Stimulated activated CD8-positive, alpha-beta memory T cell treated with anti-CD3 and anti-CD28 coated beads, Interleukin-4, amount 100 ng/mL, for 4 hours (primary cell): ENCODE measurements at places on chromosomes 5 and 9.

DNA sequence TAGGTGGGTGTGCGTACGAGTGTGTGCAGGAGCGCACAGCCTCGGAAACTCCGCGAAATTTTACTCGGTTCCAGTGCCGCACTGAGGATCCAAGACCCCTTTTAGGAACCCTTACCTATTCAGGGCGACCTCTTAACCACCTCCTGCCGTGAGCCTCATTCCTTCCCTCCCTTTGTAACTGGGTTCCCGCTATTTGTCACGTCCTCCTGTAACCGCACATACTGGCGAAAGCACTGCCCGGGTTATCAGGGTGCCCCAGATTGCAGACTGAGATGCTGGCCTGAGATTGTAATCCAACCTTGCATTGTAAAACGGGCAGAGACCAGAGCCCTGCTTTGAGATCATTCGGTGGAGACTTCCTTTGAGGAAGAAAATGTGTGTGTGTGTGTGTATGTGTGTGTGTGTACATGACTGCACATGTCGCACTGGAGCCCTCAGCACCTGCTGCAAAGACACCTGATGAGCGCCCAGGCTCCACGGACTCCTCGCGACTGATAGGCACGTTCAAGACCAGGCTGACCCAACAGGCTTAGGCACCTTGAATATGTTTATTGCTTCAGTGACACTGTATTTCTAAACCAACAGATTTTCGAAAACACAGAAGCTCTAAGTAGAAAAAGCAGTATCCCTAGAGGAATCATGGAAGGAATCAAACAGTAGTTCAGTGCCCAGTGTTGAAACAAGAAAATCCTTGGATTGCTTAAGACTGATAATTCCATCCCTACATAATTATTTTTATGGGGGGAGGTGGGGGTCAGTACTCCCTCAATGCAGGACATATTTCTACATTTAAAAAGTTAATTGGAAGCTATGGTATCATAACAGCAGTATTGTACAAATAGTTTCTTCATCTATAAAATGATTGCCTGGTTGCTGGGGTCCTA, 86.5 kb upstream of the TNFAIP8 start:
- no peak for DNase-seq

- DNase-seq = no peak
These were observed 542.0 kb upstream of the TRPC7 start for GRCh38 chr5:136907371-136907770.

DNA sequence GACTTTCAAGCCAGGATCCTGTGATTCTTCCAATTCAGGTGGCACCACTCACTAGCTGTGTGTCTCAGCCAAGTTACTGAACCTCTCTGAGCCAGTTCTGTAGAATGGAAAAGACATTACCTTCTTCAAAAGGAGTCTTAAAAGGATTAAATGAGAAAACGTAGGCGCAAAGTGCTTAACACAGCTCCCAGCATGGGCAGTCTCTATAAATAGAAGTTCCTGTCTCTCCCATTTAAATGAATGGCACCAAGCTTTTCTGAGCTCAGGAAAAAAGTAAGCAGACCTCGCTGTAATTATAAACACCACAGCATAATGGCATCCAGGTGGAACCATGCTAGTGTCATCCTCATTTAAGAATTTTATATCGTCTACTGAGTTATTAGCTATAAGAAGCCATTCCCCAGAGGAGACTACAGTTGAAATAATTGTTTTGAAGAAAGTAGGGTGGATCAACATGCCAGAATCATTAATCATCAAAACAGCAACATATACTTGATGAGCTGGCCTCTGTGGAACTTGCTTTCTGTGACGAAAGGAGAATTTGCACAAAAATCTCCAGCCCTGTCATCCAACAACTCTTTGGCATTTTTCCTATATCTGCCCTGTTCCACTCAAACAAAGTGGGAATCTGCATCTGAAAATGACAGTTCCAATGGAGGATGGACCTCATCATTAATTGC, 188.9 kb downstream of the SPOCK1 start:
- DNase-seq = no peak

DNA sequence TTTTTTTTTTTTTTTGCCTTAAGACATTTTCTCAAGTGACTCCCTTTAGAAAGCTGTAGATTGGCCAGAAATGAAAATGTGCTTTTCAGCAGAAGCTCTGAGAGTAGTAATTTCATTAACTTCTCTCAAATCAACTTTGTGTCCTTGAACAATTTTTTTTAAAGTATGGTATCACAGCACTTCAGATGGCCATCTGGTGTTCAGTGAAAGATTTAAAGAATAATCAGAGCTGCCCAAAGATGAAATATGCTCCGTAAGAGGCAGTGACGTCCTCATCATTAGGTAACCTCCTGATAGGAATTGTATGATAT, 43.0 kb upstream of the PCAT7 start:
- DNase-seq = no peak

GRCh38 chr5:39209924-39210323, 9.4 kb downstream of the FYB1 start:
- no peak for DNase-seq

DNA sequence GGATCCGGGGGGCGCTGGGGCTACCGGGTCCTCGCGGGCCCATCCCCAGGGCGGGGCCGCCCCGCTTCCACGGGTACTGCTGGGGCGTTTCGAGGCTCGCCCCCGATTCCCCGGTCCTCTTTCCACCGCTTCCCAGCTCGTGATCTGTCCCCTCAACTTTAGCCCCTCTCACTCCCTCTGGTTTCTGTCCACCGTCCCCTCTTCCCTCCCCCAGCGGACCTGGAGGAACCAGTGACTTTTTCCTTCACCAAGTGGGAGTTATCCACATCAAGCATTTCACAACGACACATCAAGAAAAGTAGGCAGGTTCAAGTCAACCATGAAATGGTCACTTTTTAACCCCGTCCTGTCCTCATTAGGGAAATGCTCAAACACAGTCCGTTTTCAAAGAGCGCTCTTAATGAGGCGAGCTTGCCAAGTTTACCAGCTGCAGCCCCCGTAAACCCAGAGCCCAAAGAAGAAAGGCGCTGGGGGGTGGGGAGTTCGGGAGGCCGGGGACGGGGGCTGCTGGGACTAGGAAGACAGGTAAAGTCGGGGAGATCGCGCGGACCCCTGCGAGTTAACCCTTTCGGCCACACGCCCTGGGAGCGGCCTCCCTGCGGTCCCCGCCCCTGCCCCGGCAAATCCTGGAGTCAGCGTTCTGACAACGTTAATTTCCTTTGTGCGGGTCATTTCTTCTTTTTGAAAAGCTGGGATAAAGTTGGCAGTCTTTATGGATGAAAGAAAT, 2.1 kb upstream of the NFIB start:
- no peak for DNase-seq

DNA sequence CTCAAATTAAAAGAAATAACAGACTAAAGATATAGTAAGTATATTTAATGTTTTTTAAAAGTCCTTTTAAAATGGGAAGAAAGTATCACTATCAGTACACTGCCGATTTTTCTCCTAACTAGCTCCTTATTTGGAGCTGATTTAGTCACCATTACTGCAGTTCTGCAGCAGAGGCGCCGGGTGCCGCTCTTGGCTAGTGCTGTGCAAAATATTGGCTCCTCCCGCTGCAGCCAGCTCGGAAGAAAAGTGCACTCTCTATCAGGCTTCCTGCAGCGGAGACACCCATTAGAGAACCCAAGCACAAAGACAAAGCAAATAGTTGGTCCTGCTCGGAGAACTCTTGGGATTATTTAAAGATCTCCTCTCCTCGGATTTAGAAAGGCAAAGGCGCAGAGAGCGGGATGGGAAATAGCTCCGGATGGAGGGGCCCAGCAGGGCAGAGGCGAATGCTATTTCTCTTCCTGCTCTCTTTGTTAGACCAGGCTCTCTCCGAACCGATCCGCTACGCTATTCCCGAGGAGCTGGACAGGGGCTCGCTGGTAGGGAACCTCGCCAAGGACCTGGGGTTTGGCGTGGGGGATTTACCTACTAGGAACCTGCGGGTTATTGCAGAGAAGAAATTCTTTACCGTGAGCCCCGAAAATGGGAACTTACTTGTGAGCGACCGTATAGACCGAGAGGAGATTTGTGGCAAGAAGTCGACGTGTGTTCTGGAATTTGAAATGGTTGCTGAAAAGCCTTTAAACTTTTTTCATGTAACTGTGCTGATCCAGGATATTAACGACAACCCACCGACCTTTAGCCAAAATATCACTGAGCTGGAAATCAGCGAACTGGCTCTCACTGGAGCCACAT, at the start of gene PCDHGB3:
TSS of gene PCDHGB3 (plus strand) at position 249 of the 855 bp plus-strand sequence. CDS start at position 402, 153 bp downstream.
- DNase-seq = no peak

GRCh38 chr5:157732596-157733262, 1.5 kb downstream of the THG1L start:
- DNase-seq = no peak

- DNase-seq = no peak
These were observed 268.4 kb downstream of the ELAVL2 start for GRCh38 chr9:23557689-23558088.

DNA sequence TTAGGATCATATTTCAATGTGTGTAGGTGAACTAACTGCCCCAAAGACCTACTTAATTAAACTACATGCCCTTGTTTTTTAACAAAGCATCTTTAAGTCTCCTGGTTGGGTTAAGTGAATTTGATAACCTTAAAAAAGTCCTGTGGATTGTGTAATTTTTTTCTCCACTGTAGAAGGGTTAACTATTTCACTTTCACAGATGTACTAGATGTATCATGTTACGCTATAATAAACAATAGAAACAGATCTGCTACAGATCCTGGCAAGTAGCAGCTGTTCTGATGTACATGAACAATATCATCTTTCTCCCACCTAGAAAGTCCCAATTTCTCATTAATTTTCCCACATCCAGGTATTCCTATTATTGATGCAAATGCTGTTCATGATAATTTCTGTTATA, 18.9 kb downstream of the KIF24 start:
- no peak for DNase-seq

DNA sequence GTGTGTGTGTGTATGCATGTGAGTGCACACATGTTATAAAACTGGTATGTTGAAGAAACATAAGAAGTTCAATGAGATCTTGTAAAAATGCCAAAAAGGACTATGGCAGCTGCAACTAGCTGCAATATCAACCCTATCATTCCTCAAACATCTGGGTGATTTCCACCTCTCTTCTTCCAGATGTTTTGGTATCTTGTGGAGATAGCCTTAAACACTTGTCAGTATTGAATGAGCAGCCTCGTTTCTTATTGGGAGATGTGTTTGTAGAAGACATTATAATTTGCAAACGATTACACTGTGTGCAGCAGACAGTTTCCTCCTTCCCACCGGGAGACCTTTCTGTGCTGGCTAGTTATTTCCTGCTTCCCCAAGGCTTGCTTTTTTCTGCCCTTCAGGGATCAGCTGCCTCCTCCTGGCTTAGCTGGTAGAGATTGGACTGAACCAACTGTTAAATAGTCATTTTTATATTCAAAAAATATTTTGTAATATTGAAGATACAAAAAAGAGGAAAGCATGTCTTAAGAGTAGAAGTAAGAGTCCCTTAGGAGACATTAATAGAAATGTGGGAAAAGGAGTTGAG, 168.4 kb upstream of the MPDZ start:
- DNase-seq = no peak

- DNase-seq = no peak
These were observed 6.2 kb downstream of the SURF2 start for GRCh38 chr9:133362359-133363044.

DNA sequence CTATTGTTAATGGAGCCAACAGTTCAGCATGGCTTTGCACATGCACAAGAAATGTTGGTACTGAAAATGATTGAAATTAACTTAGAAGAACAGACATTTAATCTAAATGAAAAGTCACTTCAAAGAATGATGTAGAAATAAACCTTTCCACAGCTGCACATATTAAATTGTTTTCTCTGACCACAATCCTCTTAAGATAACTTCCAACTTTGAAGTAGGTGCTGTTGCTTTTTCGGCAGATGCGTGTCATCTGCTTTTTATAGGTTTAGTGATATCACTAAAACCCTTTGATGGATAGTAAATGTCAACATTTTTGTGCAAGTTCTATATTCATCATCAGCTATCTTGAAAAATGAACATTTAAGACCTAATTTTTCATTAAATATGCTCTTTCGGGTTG, 25.3 kb upstream of the SLC1A3 start:
- no peak for DNase-seq

DNA sequence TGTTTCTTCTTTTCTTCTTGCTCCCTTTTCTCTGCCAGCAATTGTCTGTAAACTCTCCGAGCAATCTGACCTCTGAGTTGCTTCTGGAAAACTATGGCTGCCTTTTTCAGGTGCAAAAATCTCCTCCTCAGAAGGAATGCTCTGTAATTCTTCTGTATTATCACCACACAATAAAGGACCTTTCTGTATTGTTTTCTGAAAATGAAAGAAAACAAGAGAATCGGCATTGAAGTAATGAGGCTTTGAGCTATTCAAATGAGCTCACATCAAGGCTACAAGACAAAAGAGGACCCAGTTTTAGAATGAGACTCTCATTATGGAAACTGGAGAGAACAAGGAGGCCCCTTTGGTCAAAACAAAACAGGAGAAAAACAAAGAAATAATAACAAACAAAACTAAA, 86.2 kb upstream of the RETREG1 start:
- no peak for DNase-seq

DNA sequence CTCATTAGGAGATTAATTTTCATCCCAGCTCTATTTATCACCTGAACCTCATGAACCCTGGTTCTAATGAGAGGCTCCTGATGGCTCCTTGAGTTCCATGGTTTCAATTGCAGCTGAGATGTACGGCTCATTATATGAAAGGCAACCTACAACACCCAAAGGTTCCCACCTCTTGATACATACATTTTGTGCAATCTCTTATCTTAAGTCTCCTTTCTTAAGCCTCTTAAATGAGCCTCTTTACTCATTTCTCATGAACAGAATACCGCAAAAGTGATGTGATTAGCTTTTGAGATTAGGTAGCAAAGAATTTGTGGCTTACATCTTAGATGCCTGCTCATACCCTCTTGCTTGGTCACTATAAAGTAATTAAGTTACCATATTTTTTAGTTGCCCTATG, 1964.0 kb upstream of the CDH6 start:
- no peak for DNase-seq

GRCh38 chr5:140967226-140967893, 1.1 kb downstream of the PCDHAC2 start:
- DNase-seq = no peak

GRCh38 chr9:19781240-19781639, 7.6 kb downstream of the SLC24A2 start:
- no peak for DNase-seq

GRCh38 chr5:7043797-7044196, 330.6 kb downstream of the TENT4A start:
- no peak for DNase-seq

DNA sequence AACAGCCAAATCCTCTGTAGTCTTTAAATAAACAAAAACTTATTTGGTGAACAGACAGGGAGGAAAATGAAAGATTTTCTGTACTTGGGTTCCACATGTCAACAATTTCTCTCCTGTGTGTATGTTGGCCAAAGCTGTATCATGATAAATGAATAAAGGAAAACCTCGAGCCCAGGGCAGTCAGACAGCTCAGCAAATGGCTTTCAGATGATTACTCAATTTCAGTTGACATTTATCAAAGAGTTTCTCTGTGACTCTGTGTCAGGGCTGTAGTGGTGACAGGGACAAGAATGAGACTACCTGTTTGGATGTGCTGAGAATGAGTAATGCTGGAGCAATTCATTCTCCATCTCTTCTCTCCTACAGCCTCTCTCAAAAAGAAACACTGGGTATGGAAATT, 45.7 kb upstream of the PTGS1 start:
- no peak for DNase-seq
